ENCODE measurements at places on chromosomes 13 and 19.

DNA sequence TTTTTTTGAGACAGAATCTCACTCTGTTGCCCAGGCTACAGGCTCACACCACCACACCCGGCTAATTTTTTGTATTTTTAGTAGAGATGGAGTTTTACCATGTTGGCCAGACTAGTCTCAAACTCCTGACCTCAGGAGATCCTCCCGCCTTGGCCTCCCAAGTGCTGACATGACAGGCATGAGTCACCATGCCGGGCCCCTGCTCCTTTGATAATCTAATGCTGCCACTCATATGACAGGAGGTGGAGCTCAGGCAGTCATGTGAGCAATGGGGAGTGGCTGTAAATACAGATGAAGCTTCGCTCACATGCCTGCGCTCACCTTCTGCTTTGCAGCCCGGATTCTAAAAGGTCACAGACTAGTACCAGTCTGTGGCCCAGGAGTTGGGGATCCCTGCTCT is 25.1 kb downstream of the ARHGEF18 start:
- DNase-seq: no peak

DNA sequence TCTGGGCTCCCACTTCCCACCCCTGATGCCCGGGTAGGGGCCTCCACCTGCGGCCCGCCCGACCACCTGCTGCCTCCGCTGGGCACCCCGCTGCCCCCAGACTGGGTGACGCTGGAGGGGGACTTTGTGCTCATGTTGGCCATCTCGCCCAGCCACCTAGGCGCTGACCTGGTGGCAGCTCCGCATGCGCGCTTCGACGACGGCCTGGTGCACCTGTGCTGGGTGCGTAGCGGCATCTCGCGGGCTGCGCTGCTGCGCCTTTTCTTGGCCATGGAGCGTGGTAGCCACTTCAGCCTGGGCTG is 7.9 kb downstream of the DBP start:
- DNase-seq: no peak

DNA sequence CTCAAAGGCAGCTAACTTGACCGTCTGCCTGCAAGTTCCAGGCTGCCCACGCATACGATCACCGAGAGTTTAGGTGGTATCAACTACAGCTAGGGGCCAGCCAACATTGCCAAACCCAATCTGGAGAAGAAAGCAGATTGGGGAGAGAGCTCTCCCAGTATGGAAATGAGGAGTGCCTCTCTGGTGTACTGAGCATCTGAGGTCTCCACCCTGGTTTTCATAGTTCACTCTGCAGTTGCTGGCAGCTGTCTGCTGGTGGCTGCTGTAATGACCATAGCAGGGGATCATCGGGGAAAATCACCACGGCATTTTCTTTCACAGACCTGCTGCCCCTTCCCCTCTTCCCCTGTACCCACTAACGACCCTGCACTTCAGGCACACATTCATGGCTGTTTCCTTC is 201.7 kb downstream of the NUFIP1 start:
- DNase-seq: no peak

DNA sequence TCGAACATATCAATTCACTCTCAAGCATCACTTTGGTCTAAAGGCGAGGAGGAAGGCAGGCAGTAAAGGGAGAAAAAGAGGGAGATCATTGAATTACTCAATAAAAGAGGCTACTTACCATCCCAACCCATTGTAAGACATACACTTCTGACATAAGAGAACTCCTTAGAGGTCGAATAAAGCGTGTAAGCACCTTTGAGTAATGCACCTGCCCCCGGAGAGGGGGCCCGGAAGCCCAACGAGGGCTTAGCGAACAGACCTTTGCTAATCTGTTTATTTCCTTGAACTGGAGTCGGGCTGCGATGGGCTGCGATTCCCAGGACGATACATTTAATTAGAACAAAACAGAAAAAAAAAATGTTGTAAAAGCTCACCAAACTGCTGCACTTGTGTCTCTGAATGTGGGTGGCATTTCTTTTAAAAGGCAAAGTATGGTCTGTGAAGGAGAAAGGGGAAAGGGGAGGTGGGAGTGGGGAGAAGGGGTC is 3.0 kb downstream of the ZC3H4 start:
- DNase-seq: no peak

DNA sequence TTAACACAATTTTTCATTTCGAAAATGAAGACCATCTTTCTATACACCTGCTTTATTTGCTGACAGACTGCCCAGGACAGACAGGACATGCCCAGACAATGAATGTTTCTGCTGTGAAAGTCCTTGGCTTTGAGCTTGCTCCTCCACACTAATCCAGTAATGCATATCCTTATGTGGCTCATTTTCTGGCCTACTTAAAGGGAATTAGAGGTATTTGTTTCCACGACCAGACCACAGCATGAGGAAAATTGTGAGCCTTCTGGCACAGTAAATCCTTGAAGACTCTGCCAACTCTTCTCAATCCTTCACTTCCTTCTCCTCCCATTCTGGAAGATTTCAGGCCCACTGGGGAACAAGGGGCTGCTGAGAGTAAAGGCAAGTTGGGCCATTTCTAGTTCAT is 25.7 kb downstream of the CCDC70 start:
- DNase-seq: no peak

- DNase-seq: no peak
Observed at GRCh38 chr19:49689133-49690078, at the start of gene ADM5. Gene ADM5, plus strand, starts transcription at chr19:49689594. Its CDS starts 244 bp downstream, at chr19:49689838.

DNA sequence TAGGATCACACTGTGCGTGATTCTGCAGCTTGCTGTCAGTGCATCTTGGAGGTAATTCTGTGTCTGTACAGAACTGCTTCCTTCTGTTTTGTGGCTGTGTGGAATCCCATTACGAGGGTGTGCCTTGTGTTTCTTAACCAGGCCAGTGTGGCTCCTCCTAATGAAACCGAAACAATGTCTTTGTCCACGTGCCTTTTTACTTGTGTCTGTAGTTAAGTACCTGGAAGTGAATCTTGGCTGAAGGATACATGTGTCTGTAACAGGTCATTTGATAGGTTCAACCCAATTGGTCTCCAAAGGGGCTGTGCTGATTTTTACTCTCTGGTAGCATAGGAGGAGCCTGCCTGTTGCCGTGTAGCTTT is 13.1 kb downstream of the NOP53 start:
- DNase-seq: no peak

- no peak for DNase-seq
Observed at GRCh38 chr13:113378825-113379224, 14.9 kb upstream of the GRTP1 start.

GRCh38 chr19:33340991-33341390 is 32.5 kb upstream of the CEBPG start:
- no peak for DNase-seq

- no peak for DNase-seq
Observed at GRCh38 chr13:67137044-67137735, 92.9 kb downstream of the PCDH9 start.

DNA sequence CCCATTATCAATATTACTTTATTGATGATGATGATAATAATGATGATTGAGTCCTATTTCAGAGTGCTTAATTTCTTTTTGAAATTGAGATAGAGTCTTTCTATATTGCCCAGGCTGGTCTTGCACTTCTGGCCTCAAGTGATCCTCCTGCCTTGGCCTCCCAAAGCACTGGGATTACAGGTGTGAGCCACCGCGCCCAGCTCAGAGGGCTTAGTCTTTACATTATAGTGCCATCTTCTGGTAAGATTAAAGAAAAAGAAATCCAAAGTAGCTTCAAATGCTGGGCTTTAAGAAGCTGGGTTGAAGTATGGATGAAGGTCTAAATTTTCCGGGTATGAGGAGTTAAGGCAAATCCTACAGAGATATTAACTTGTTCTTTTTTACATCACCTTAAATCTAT is 3.4 kb upstream of the ZNF333 start:
- DNase-seq: no peak

- no peak for DNase-seq
Observed at GRCh38 chr13:78228940-78229339, 310.3 kb upstream of the EDNRB start.

DNA sequence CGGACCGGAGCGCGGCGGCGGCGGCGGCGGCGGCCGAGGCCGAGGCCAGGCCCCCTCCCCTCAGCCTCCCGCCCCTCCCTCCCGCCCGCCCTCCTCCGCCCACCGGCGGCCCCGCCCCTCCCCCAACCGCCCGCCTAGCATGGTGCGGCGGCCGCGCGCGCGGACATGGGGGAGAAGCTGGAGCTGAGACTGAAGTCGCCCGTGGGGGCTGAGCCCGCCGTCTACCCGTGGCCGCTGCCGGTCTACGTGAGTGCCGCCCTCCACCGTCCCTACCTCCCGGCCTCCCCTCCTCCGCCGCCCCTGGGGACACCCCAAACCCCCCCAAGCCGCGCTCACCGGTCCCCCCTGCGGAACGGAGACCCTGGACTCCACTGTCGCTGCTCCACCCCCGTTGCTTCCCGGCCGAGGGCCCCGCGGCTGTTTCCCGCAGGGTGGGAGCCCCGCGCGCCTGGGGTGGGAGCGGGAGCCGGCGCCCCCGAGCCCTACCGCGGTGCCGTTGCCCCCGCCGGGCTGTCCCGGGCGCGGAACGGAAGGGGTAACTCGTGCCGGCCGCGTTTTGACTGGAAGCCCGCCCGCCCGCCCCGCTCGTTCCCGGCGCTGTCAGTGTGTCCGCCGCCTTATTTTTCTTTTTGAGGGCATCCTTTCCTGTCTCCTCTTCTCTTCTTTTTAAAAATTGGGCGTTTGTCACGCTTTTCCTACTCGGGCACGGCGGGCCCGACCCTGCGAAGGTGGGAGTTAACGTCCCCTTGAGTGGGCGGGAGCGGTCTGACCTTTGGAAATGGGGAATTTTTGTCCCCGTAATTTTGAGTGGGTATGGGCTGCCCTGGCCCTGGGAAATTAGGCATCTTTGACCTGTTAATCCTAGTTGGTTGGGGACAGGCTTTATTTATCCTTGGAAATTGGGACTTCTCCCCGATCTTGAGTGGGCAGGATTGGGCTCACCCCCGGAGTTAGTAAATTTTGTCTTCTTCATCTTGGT is 576 bp downstream of the DOT1L start:
- no peak for DNase-seq

DNA sequence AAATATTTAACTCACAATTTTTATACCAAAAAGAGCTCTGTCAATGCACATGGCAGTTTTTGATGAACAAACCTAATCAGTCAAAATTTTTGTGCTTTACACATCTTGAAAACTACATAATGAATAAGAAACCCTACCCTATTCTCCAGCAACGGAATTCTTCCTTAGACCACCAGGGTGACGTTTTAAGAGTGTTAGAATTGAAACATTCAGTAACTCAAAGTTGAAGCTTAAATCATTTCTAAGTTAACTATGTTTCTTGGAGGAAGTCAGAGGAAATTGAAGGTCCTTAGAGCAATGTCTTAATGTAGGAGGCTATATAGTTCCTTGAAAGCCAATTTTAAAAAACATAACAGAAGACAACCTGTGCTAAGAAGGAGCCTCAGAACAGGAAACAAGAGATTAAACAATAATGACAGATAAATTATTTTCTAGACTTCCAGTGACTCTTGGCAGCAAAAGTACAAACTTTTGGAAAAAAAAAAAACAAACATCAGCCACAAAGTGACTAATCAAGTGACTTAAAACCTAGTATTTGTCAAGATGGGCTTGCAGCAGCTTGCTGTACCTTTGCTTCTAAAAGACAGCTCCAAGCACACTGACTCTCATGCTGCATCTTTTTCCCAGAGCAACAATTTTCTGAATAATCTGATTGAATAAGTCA is 6.2 kb downstream of the SPRY2 start:
- no peak for DNase-seq

GRCh38 chr19:17327654-17328516 is 6.8 kb downstream of the ANO8 start:
- no peak for DNase-seq

- DNase-seq: no peak
Observed at GRCh38 chr19:3984584-3984907, 717 bp downstream of the EEF2 start.

GRCh38 chr13:79808475-79808874 is 327.5 kb downstream of the NDFIP2 start:
- DNase-seq: no peak

DNA sequence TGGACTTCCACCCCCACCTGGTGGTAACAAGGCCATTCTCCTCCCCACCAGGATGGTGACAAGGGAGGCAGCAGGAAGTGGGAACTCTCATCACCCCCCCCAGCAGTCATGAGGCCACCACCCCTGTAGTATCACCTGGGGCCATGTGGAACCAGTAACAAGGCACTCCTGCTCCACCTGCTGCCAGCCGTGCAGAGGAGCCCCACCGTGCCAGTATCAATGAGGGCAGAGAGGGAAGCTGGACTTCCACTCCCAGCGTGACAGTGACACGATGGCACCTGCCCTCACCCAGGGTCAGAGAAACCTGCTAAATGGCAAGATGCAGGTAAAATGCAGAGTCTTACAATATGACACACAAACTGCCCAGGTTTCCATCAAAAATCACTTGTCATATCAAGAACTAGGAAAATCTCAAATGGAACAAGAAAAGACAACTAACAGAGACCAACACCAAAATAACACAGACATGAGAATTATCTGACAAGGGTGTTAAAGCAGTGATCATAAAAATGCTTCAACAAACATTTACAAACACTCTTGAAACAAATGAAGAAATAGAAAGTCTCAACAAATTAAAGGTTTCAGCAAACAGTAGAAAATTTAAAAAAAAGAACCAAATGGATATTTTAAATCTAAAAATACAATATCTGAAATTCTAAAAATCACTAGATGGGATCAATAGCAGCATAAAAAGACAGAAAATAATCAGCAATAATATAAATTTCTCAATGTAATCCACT is 9.1 kb upstream of the SPACA7 start:
- DNase-seq: no peak

GRCh38 chr19:18141031-18141430 is 11.9 kb upstream of the PIK3R2 start:
- DNase-seq: no peak

DNA sequence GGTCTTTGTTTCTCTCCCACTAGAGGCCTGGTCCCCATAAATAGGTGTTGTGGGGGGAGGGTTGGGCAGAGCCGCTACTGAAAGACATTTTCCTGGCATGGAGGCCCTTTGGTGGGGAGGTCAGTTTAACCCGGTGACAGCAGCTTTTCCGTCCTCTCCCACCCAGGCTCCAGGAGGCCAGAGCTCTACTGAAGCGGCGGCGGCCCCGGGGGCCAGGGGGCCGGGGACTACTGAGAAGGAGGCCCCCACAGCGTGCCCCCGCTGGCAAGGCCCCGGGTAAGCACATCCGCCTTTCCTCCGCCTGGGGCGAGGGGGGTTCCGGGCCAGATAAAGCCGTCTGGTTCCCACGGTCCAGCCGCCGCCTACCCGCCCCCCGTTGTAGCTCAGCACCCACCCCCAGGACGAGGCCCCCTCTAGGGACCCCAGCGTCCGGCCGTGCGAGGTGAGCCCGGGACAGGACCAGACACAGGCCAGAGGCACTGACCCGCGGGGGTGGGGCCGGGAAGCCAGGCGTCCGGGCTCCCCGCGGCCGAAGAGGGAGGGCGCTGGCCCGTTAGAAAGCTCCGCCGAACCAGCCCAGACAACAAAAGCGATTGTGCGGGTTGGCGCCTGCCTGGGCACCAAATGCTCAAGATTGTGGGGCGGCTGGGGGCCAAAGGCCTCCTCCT is 1.1 kb upstream of the LTBP4 start:
- no peak for DNase-seq

DNA sequence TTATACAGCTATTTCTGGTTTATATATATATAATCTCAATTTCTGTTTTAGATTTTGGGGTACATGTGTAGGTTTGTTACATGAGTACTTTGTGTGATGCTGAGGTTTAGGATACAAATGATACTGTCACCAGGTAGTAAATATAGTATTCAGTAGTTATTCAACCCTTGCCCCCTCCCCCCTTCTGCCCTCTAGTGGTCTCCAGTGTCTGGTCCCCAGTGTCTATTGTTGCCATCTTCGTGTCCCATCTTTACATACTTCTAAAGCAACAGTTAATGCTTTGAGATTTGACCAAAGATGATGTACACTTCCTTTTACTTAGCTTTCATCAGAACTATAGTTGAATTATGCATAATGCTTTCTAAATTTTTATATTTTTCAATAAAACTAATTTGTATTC is 1623.4 kb upstream of the PRR20A start:
- DNase-seq: no peak

GRCh38 chr19:4139614-4140236 is 13.7 kb upstream of the CREB3L3 start:
- DNase-seq: peak; percentile 70

All from activated CD8-positive, alpha-beta memory T cell treated with anti-CD3 and anti-CD28 coated beads for 1 hour (primary cell).